Cortex of kidney (tissue), 1 donor: ENCODE measurements at places on chromosomes 13 and 19.

GRCh38 chr13:41032691-41033376, 13.7 kb upstream of the ELF1 start:
- no peak for DNase-seq

GRCh38 chr19:570251-570686, 2.1 kb upstream of the BSG start:
- DNase-seq = no peak

DNA sequence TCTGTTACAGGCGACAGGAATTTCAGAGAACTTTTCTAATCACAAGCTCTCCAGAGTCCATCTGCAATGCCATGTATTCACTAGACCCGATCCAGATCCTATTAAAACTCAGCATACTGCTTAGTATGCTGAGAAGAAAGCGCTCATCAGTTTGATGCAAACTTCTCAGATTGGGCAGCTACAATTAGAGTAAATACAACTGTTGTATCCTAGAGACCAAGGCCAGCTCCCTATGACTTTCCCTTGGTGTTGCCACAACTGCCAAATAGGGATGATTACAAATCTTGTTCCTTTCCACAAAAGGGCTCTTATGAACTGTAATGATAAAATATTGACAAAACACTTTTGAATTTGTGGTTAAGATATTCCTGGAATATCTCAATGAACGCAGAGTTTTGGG, 191.2 kb downstream of the SPRY2 start:
- DNase-seq = no peak

DNA sequence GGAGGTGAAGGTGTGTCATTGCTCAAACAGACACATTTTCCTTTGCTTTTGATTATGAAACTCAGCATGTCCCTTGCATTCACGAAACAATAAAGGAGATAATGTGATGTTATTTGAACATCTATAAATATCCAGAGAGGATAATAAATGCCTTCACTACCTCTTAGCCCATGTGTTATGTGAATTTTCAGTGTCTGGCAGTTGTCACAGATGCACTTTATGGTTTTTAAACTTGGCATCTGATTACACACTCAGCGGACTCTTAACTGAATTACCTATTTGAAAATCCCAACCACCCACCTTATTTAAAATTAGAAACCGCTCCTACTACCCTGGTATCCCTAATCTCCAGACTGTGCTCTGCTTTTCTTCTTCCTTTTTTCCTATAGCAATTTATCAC, 254.2 kb downstream of the COG6 start:
- no peak for DNase-seq

GRCh38 chr19:38172001-38172400, 52.0 kb downstream of the DPF1 start:
- DNase-seq = no peak

DNA sequence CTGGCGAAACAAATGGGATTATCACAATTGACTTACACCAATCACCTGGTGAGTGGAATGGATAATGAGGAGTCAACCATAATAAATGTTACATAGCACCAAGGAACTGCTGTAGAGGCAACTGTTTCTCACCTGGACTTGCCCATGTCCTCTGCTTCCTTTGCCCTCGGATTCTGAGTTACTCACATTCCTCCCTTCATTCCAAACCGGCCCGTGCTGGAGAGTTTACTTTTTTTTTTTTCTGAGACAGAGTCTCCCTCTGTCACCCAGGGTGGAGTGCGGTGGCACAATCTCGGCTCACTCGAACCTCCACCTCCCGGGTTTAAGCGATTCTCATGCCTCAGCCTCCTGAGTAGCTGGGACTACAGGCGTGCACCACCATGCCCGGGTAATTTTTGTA, 41.5 kb upstream of the TSC22D1 start:
- DNase-seq = no peak

DNA sequence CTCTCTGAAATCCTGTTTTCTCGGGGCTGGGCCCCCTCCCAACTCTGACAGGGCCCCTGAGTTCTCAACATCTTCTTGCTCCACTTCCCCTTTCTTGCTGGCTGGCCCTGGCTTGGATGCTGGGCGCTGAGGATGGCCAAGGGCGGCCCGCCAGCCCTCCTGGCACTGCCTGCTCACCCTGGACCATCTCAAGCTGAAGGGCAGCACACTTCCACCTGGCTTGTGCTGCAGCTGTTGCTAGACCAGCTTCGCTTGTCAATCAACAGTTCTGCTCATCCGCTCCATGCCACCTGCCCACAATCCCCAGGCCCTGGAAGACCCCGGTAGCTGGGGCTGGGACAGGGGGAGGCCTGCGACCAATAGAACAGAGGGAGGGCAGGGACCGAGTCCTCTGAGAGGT, 6.9 kb upstream of the GMIP start:
- DNase-seq = no peak

DNA sequence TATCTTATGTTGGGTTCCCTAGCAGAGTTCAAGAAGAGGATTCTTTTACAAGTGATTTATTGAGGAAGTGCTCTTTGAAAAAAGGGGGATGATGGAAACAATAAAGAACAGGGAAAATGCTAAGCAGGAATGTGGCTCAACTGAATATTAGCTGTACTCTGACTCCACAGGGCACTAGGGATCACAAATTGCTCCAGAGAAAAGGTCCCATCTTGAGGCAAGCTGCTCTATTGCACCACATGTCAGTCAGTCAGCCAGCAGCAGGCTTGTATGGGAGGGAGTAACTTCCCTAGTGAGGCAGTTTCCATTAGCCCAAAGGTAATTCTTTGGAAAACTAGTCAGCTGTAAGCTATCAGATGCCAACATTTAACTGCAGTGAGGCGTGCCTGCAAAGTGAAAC, 73.3 kb upstream of the FNDC3A start:
- no peak for DNase-seq

DNA sequence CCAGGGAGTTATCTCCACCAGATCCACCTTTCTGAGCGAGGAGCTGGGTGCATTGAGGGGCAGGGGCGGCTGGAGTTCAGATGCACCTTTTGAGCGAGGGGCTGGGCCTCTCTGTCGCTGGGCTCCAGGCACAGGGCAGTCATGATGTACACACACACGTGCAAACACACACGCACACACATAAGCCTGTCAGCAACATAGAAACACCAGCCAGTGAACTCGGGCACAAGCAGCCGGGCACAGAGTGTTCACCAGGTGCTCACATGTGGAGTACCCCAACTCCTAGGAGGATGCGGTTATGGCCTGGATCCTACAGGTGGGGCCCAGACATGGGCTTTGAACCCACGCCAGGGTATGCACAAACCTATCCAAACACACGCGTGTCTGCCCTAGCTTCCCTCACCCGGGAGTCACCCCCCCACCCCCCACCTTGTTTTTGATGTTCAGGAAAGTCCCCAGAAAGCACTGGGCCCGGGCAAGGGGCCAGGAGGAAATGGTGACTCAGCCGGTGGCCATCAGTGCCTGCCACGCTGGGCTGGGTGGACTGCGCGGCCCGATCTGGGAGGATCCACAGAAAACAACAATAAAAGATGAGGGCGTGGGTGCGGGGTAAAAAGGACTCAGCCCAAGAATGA, 13.3 kb downstream of the ARRDC2 start:
- DNase-seq = no peak

- DNase-seq = no peak
These were observed 489.2 kb upstream of the NBEA start for GRCh38 chr13:34452831-34453230.

GRCh38 chr13:99525967-99526366, 24.7 kb downstream of the TM9SF2 start:
- DNase-seq = no peak

DNA sequence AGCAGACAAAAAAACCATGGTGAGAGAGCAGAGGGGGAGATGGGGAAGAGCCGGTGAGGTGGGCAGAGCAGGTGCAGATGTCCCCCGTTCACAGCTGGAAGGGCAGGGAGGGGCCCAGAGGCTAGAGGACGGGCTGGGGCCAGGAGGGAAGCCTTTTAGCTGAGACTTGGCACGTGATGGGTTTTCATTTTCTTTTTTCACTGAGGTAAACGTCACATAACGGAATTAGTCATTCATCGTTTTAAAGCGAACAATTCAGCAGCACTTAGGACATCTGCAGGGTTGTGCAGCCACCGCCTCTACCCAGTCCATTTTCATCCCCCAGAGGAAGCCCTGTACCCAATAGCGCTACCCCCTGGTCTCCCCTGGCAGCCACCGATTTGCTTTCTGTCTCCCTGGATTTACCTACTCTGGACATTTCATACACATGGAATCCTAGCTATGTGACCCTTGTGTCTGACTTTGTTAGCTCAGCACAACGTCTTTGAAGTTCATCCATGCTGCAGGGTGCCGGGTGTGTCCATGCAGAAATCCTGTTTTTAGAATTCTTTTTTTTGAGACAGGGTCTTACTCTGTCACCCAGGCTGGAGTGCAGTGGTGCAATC, 16.0 kb upstream of the EMC10 start:
- no peak for DNase-seq

- DNase-seq = no peak
These were observed 4.1 kb upstream of the SOX1 start for GRCh38 chr13:112062571-112063570.

- DNase-seq = no peak
These were observed 65.1 kb upstream of the NPAS1 start for GRCh38 chr19:46954502-46954992.

- no peak for DNase-seq
These were observed 4.7 kb upstream of the PRMT1 start for GRCh38 chr19:49672131-49672919.

DNA sequence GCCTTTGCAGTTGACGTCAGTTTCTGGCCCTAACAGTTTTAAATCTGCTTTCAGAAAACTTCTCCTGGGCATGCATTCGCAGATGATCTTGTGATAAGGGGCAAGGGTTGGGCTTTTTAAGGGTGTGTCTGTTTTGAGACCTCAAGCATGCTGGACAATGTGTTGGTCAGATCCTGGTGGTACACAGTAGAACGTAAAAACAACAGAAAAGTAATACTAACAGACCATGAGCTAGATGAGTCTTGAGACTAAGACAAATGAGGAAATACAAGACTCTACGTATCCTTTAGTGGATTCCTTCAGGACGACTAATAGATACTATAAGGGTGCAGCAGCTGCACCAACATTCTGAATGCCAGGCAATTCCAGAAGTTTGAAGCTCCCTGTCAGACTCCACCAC, 237.6 kb downstream of the DNAJC15 start:
- no peak for DNase-seq

- no peak for DNase-seq
These were observed 41.7 kb downstream of the RUBCNL start for GRCh38 chr13:46345398-46345797.
